Fibroblast of villous mesenchyme (primary cell): ENCODE measurements at places on chromosomes 11 and 22.

- DNase-seq = no peak
Observed at GRCh38 chr22:35390933-35391332, 9.0 kb upstream of the MCM5 start.

- peak; percentile 79 for DNase-seq
Observed at GRCh38 chr11:35009191-35009943, 92.9 kb downstream of the PDHX start.

DNA sequence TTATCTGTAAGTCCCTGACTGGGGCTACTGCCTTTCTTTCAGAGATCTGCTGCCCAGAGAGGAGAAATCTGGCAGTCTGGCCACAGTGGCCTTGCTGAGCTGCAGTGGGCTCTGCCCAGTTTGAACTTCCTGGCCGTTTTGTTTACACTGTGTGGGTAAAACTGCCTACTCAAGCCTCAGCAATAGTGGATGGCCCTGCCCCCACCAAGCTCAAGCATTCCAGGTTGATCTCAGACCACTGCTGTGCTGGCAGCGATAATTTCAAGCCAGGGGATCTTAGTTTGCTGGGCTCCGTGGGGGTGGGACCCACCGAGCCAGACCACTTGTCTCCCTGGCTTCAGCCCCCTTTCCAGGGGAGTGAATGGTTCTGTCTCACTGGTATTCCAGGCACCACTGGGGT is 117.5 kb downstream of the TRPC6 start:
- DNase-seq = no peak

- peak; percentile 99 for DNase-seq
Observed at GRCh38 chr11:65274735-65275682, 13.2 kb downstream of the POLA2 start.

GRCh38 chr11:120376547-120377182 is 40.5 kb downstream of the ARHGEF12 start:
- no peak for DNase-seq

- peak; percentile 39 for DNase-seq
Observed at GRCh38 chr22:29073618-29074275, 912 bp downstream of the KREMEN1 start.

DNA sequence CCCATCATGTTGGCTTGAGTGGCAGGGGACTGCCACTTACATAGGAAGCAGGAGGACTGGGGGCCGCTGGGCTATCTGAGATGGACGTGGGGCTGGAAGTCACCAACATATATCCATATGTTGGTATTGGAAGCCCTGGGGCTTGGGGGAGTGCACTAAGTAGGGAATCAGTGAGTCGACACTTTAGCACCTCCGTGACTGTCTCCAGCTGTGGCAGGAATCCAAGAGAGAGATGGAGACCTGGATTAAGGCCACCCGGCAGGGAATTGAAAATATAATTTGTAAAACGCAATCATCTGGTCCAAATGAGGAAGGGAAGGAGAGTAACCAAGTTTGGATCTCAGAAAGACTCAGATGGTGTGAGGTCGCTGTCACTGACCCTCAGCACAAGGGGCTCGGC is 68.4 kb downstream of the ELFN2 start:
- DNase-seq = no peak

- DNase-seq = peak; percentile 52
Observed at GRCh38 chr11:43835104-43835503, 45.5 kb upstream of the ALKBH3 start.

DNA sequence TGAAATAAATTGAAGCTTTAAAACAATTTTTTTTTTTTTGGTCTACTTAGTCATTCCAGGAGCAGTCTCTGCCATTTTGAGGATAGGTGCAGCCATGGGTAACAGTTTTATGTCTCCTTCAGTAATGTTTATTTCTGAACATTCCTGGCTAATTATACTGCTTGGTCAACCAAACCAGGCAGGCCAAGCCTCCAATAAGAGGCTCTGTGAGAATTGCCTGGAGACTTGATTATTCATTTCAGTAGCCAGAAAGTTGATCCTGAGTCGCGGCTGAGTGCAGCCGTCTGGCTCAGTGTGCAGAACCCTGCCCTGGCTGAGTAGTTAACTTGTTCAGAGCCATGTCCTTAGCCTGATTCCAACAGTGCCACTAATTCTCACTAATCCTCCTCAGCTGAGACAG is 364.0 kb upstream of the FAT3 start:
- no peak for DNase-seq

DNA sequence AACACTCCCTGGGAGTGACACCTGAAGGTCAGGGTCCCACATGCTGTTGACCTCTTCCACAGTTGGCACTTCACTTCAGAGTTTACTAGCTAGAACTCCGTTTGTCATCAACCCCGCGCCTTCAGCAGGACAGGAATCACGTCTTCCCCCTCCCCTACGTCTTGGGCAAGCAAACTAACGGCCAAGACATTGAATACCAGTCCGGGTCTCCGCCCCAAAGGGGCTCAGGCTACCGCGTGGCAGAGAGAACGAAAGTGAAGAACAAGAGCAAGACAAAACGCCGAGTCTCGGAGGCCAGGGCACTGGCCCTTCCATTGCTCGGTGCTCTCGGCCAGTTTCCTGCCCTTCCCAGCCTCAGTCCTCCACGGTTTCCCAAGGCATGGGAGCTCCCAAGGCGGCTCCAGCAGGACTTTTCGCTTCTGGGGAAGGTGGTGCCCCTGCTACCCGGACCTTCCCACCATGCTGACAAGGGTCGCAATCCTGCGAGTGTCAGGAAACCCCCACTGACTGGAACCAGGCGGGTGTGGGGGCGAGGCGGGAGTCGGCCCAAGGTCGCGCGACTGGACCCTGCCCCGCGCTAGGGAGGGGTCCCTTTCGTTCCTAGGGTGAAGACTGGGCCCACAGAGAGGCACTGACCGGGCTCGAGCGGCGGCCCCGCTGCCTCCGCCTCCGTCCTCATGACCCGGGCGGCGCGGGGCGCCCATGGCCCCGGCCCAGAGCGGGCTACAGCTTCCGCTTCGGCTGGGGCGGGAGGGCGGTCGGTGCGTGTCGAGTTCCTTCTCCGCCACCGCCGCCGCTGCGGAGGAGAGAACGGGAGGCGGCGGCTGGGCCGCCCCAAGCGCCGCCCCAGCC is at the start of gene GUCD1:
GUCD1 (minus strand) TSS at position 826 of the 852 bp plus-strand sequence; CDS start at position 679, 147 bp downstream.
- peak; percentile 64 for DNase-seq

DNA sequence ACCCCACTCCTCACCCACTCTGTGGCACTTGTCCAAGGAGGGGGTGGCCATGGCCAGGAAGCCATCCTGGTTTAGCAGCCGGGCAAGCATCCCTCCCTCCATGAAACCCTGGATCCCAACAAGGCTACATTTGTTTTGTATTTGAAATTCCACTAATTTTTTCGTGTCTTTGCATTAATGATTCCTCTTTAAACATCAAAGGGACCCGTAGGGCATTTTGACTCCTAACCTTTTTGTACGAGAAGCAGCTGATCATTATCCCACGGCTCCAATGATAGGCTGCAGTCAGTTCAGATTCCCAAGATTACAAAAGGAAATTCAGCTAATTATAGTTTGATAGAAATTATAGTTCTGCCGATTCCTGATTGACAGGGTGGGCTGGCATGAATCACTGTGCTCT is 10.7 kb downstream of the MYEOV start:
- no peak for DNase-seq

- peak; percentile 93 for DNase-seq
Observed at GRCh38 chr11:128467610-128468041, 119.7 kb downstream of the ETS1 start.

DNA sequence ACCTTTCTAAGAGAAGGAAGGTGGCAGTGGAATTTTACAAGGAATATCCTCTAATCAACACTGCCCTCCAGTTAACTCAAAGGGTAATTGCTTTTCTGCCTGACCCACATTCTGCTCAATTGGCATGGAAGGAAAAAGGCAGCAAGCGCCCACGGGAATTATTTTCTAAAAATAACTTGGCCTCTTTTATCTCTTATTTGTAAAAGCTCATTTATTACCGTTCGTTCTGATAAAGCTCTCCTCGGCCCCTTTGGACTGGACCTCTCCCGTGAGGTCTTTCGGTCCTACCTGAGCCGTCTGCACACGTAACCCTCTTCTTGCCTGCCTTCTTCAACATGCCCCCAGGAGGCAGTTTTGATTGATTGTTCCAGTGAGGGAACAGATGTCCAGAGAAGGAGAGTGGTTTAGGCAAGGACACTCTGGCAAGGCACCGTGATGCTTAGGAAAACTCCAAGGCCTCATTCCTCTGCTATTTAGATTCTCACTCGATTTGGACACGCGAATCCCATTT is 53.2 kb upstream of the CRTAM start:
- peak; percentile 29 for DNase-seq

DNA sequence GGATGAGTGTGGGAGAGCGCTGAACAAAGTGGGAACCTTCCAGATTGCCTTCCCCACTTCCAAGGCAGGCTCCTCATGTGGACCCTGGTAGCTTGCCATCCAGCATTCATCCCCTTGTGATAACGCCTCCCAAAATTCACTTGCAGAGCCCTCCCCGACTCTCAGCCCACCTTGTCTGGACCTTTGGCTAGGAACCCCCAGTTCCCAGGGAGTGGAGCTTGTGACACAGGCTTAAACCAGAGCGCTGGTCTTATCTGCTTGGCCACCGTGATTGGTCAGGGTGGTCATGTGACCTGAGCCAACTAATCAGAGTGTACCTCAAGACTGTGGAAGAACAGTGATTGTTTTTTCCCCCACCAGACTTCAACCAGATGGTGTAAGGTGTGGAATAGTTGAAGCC is 9.6 kb upstream of the SLC35C1 start:
- DNase-seq = no peak

DNA sequence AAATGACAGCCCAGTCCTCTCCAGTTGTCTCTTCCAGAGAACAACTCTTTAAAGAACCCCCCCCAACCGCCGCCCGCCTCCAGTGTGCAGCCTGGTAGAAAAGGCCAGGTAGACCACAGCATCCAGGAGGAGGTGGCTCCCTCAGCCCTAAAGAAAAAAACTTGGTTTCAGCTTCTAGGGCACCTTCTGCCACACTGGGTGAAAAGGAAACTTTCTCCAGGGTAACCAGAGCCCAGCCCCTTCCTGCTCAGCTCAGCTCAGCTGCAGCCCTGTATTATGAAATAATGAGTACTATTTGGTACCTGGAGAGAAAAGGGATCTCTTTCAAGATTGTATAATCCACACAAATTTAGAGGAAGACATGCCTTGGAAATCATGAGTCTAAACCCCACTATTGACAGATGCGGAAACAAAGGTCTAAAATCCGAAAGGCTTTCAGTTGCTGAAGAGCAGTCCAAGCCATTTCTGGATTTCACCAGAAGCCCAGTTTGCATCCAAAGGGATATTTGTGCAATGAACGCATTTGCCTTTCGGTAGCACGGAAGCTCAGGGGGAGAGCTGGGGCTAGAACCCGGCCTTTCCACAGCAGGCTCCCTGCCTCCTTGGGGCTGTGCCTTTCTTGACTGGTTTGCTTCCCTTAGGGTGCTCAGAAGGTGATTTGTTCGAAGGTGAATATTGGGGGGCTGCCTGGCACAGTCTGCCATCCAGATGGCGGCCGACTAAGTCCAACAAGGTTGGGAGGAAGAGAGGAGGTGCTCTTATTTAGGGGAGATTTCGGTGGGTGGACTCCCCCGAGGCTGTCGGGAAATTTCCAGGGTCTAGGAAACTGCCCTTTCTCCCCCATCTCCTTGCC is 3.3 kb downstream of the FXYD6 start:
- no peak for DNase-seq

DNA sequence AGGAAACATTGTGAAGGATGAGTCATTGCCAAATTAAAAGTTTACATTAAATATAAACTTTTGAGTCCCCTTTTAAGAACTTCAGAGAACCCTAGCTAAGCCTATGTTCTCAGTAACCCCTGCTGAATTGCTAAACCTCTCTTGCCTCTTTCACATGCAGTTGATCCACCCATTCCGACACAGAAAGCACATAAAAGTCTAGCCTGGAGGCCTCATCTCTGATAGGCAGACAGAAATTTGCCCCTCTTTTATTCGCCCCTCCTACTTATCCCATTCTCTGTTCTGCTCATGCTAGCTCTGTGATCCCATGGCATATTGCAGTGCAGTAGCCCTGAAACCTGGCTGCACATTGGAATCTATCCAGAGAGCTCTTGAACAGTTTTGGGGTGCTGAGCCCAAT is 58.2 kb upstream of the PDE3B start:
- no peak for DNase-seq

DNA sequence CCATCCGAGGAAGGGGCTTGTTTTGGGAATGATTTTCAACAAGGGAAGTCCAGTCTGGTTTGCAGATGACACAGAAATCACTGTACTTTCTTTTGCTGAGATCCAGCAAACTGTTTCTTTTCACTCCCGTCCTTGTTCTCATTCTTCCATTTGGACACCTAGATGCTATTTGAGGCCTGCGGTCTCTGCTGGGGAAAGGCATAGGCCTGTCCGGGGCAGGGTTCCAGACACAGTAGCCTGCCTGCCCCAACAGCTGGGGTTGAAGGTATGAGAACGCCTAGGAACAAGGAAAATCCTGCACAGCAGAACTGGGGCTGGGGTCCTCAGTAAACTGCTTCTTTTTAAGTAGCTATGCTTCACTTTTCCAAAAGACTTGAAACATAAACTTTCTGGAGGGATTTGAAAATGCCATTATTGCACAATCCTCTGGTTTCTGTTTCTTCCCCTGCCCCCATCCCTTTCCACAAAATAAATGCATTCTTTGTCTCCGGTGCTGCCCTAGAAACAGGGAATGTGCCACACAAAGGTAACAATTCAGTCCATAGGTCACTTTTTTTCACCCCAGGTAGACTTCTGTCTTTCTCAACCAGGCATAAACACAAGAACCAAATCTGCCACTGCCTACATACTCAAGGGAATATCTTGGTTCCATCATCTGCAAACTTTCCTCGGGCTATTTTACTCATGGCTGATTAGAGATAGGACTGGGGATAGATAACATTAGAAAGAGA is 174.8 kb upstream of the MTMR2 start:
- DNase-seq = peak; percentile 70
